ENCODE measurements at places on chromosomes 2 and 18. TPM values are rescaled to one million over a fixed set of nuclear protein-coding genes. Genes with fewer than 3 reads are reported as not detected.

CCDC178 gene
- not detected for total RNA-seq

CFAP65 gene
- total RNA-seq: not detected

LOXHD1 gene
- not detected for total RNA-seq

ELOA2 gene
- not detected for total RNA-seq

FSIP2 gene
- total RNA-seq: 0.49 TPM

Data from CD4-positive, alpha-beta memory T cell (primary cell).